T-helper 17 cell (primary cell): ENCODE measurements at places on chromosomes 13 and 19. TPM values are rescaled to one million over a fixed set of nuclear protein-coding genes. Genes with fewer than 3 reads are reported as not detected.

Gene ZNF71
- total RNA-seq = 5.1 TPM

Gene ZNF441
- 4.6 TPM for total RNA-seq

Gene ACER1
- total RNA-seq = 1.5 TPM

Gene ZNF772
- 1.4 TPM for total RNA-seq

Gene GZMM
- 45.6 TPM for total RNA-seq

Gene YJEFN3
- 3.0 TPM for total RNA-seq

Gene CFAP97D2
- not detected for total RNA-seq

Gene GNG8
- total RNA-seq = not detected
